ENCODE measurements at places on chromosomes 13 and 19. TPM values are rescaled to one million over a fixed set of nuclear protein-coding genes. Genes with fewer than 3 reads are reported as not detected.

Gene ZNF772
- total RNA-seq: 18.3 TPM

Gene PRRG2
- 13.9 TPM for total RNA-seq

Gene BSG
- 324 TPM for total RNA-seq

Gene CEBPA
- total RNA-seq: 228 TPM

Gene SYT3
- total RNA-seq: 0.49 TPM

Gene C13orf42
- not detected for total RNA-seq

Gene FFAR3
- total RNA-seq: not detected

Gene PBX4
- total RNA-seq: 4.9 TPM

Gene PSG6
- not detected for total RNA-seq

Gene ZNF626
- 20.6 TPM for total RNA-seq

Gene SYDE1
- total RNA-seq: 7.1 TPM

Gene PNPLA6
- total RNA-seq: 80.4 TPM

Gene FPR2
- 0.34 TPM for total RNA-seq

Gene PDX1
- not detected for total RNA-seq

Gene CRB3
- total RNA-seq: 97.6 TPM

Gene WASF3
- total RNA-seq: 3.4 TPM

Gene CCNA1
- total RNA-seq: not detected

Gene HPN
- 1.3 TPM for total RNA-seq

Gene VAV1
- 1.4 TPM for total RNA-seq

Gene CYP2F1
- not detected for total RNA-seq

Gene STOML3
- total RNA-seq: not detected

Gene MISP3
- total RNA-seq: 26.2 TPM

Gene CCDC106
- total RNA-seq: 8.1 TPM

Gene TTC9B
- not detected for total RNA-seq

Gene LAIR1
- 4.2 TPM for total RNA-seq

Gene TMPRSS9
- not detected for total RNA-seq

Gene CILP2
- total RNA-seq: not detected

Gene SERP2
- not detected for total RNA-seq

Gene CEACAM7
- 4.2 TPM for total RNA-seq

Gene HOMER3
- 32.3 TPM for total RNA-seq

Gene KLF12
- 5.5 TPM for total RNA-seq

Gene TMEM238
- 53.0 TPM for total RNA-seq

Gene F10
- 6.5 TPM for total RNA-seq

Gene CCDC194
- total RNA-seq: not detected

Gene PRX
- 5.6 TPM for total RNA-seq

Gene TMEM255B
- total RNA-seq: 3.2 TPM

Gene ADGRL1
- total RNA-seq: 31.4 TPM

Gene ZNF813
- total RNA-seq: 3.7 TPM

Gene CGB8
- total RNA-seq: not detected

Gene HSPBP1
- total RNA-seq: 17.8 TPM

Gene P2RY11
- 26.0 TPM for total RNA-seq

Gene KRTDAP
- total RNA-seq: 21,423 TPM

Gene LAIR2
- not detected for total RNA-seq

Gene UPK1A
- total RNA-seq: 9.9 TPM
